Fibroblast of skin of left quadriceps (primary cell): ENCODE measurements at places on chromosomes 12 and 14.
A peak's percentile ranks its signal among the peaks of the same experiment; 100 is the strongest.

DNA sequence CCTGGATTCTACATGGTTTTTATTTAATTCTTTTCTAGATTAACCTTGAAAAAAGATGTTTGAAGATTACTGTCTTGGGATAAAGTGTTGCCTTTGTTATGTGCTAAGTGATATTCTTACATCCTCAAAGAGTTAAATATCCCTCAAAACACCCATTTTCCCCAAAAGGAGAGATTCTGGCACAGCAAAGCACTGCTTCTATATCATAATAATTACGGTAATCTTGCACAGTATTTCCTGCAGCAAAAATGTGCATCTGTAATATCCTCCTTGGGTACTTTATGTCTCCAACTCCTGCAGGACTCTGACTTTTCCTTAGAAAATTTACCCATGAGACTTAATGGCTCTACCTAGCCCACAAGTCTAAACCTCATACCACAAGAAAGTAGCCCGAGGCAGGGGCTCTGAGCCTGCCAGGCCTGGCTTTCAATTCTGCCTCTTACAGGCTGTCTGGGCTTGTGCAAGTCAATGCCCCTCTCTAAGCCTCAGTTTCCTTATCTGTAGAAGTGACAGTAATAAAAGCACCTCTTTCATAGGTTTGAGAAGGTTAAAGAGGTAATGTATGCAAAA lies 45.8 kb downstream of the SVOP start:
- no peak for DNase-seq

DNA sequence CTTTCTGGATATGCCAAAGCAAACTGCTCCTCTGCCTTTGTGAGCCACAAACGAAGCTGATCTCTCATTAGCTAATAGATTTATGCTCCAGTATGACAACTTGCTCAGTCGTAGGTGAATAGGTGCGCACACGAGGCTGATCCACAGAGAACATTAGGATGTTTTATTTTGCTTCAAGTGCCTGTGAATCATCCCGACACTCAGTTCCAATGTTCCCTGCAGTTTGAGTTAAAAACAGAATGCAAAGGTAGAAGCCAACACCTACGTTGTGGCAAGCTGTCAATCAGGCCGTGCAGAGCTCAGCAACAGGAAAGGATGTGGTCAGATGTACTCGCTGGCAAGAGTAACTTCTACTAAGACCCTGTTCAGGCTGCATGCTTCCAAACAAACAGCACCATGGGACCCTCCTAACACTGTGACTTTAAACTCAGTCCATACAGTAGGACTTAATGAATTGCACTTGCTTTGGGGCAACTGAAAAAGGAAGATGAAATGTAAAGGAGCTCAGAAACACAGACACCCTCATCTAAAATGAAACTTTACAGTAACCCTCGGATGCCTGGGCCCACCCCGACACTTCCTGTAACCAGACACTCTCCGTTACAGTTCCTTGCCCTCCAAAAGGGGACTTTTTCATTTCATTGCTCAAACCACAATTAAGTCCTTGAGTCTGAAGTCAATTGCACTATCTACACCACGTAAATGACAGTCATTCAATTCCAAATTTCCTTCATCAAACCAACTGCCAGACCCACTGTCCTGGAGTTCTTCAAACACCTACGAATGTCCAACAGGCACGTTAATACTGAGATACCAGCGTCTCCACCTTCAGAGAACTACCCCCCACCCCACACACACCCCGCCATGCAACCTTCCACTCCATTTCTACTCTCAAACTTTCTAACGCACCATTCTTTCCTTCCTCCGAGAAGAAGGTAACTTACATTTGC lies 1.6 kb downstream of the CCDC88C start:
- DNase-seq = no peak

DNA sequence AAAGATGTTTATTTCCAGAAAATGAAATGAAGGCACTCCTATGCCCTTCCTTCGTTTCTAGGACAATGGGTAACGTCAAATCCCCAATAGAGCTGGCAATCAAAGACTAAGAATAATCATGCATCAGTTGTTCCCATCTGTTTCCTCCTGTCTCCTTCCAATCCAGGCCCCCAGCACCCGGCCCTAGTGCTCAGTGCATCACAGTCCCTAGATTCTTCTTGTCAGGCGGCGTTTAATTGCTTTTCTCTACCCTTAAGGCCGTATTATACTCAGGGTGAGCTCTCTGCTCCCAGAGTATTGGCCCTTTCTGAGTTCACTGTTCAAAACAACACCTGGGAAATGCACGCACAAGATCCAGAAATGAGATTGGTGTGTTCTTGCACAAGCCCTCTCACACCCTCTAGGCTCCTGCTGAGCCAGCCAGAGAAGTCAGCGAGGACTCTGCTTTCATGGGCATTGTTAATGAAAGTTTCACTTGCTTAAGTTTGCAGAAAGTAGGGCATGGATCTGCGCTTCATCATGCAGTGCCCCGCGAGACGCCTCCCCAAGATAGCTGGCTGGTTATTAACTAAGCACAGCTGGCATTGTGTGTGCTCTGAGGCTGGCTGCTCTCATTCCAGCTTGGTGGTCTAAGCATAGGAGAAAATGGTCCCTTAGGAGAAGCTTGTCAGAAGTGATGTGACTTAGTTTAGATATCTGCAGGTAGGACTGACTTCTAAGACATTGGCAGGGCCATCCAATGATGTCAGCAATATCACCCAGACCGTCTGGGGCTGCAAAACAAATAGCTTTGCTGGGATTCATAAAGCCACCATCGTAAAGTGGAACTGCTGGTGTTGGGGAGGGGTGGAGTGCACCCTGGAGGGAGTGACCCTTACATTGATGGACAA lies 28.7 kb downstream of the CRACR2A start:
- no peak for DNase-seq

GRCh38 chr12:49952391-49953055 lies 2.0 kb downstream of the AQP2 start:
- DNase-seq = no peak

- DNase-seq = peak; percentile 54
These were observed 56.8 kb downstream of the DUSP16 start for GRCh38 chr12:12505544-12506495.

DNA sequence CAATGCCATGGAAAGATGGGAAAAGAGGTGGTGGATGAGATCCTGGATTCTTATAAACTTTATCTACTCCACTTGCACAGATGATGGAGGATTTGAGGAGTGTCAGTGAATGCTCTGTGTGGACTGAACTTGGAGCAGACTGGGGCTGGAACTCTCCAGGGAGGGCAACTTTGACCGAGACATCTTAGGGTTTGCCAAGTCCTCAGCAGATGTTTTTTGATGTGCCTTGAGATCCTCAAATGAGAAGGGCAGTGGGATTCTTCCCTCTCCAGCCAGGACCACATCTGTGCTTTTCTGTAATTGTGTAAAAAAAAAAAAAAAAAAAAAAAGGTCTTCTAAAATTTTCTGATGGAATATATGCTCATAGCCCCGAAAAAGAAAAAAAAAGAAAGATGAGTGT lies 23.0 kb upstream of the MYL2 start:
- DNase-seq = no peak

GRCh38 chr12:110743571-110744093 lies 941 bp upstream of the PPP1CC start:
- DNase-seq = no peak
